Uterus (tissue), 4 donors: ENCODE measurements at places on chromosomes 13 and 19. TPM values are rescaled to one million over a fixed set of nuclear protein-coding genes. Genes with fewer than 3 reads are reported as not detected.

GRCh38 chr19:28022506-28022905 is 1190.4 kb downstream of the UQCRFS1 start:
- no peaks in the 10 kb centered on the region for H3K4me1 ChIP-seq
- no peaks in the 10 kb centered on the region for H3K36me3 ChIP-seq
- H3K27me3 ChIP-seq, result no peaks in the 10 kb centered on the region
- no peak overlapping the region for H3K4me3 ChIP-seq

- no peak overlapping the region for H3K27ac ChIP-seq
- no peak overlapping the region for H3K4me3 ChIP-seq
- DNase-seq, result no peak
- H3K36me3 ChIP-seq, result no peaks in the 10 kb centered on the region
These were observed 515.0 kb upstream of the KLHL1 start for GRCh38 chr13:70623239-70623638.

GRCh38 chr19:57034544-57034943 is 85.2 kb upstream of the USP29 start:
- H3K27me3 ChIP-seq, result no peaks in the 10 kb centered on the region
- H3K4me3 ChIP-seq, result no peak overlapping the region
- H3K36me3 ChIP-seq, result no peaks in the 10 kb centered on the region
- DNase-seq, result no peak

RASIP1 gene
- 105 TPM for total RNA-seq

CYP2S1 gene
- not detected for total RNA-seq

CACNA1A gene
- total RNA-seq, result 1.0 TPM

SIGLEC6 gene
- 0.29 TPM for total RNA-seq

DNA sequence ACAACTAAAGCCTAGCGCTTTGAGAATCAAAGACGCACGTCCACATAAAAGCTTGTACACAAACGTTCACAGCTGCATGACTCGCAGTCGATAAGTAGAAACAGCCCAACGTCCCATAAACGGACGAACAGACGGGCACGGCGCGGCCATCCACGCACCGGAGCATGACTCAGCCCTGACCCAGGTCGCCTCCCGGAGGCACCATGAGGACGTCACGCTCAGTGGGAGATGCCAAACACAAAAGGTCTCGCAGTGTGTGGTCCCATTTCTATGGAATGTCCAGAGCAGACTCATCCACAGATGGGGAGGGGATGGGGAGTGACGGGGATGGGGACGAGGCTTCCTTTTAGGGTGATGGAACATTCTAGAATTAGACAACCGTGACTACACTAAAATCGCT is 9.4 kb downstream of the POLRMT start:
- no peak for DNase-seq
- H3K36me3 ChIP-seq, result no peaks in the 10 kb centered on the region
- H3K4me3 ChIP-seq, result no peak overlapping the region
- H3K27ac ChIP-seq, result no peak overlapping the region
- no peaks in the 10 kb centered on the region for H3K27me3 ChIP-seq

SHANK1 gene
- total RNA-seq, result not detected

GRCh38 chr13:111929036-111929616 is 137.8 kb upstream of the SOX1 start:
- DNase-seq, result no peak
- H3K27me3 ChIP-seq, result no peaks in the 10 kb centered on the region
- no peaks in the 10 kb centered on the region for H3K4me1 ChIP-seq
- H3K27ac ChIP-seq, result no peak overlapping the region
- no peaks in the 10 kb centered on the region for H3K36me3 ChIP-seq
- H3K4me3 ChIP-seq, result no peak overlapping the region

CEACAM16 gene
- total RNA-seq, result not detected

CGB1 gene
- total RNA-seq, result not detected

DNA sequence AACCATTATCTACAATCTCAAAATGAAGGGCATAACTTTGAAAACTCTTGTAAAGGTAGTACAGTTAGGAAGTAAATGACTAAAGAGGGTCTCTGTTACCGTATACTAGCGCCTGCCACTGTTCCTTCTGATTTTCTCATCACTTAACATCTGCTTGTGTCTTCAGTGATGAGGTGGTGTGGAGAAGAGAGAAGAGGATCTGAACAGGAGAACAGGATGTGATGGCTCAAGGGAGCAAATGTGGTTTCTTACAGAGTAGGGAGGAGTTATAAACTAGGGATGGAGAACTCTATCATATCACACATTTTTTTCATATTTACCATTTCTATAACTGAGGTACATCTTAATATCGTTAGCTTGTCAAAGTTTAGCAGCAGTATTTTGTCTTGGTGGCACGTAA is 1.1 kb downstream of the KCTD4 start:
- no peaks in the 10 kb centered on the region for H3K36me3 ChIP-seq
- H3K4me1 ChIP-seq, result no peaks in the 10 kb centered on the region
- DNase-seq, result no peak
- H3K4me3 ChIP-seq, result no peak overlapping the region

ZNF460 gene
- 58.2 TPM for total RNA-seq

DNA sequence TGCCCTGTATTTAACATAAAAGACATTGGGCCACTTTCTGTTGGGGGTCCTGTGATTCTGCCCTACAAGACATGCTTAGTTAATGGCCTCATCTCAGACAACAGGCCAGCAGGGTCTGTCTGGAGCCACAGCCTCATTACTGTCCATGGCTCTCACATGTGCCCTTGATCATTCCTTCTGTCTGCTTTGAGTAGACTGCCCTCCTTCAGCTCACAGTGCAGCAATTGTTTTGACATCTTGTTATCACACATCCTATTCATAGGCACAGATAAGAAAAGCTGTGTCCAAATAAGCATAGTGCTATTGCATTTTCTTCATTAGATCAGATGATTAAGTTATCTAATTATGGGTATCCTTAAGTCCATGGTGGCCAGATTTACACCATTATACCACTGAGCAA is 127.9 kb downstream of the KCTD12 start:
- no peaks in the 10 kb centered on the region for H3K36me3 ChIP-seq
- H3K27ac ChIP-seq, result no peak overlapping the region
- H3K27me3 ChIP-seq, result no peaks in the 10 kb centered on the region

WDR87 gene
- not detected for total RNA-seq

DNA sequence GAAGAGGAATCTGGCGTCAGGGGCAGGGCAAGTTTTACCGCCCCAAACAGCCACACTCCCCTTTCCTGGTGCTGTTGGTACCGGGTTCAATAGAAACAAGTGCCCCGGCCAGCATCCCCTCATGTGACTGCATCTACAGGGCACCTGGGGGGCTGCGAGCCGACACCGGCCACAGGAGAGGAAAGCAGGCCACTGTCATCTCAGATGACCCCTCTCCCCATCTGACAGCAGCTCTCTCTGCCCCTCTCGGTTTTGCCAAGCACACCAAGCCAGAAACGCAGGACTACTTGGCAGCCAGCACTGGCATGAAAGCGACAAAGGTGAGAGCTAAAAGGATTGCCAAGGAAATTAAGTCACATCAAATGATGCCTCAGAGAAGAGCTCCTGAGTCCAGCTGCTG is 37.1 kb downstream of the MLLT1 start:
- no peak for DNase-seq
- H3K4me1 ChIP-seq, result peaks cover 14% of the 10 kb centered on the region

- H3K36me3 ChIP-seq, result no peaks in the 10 kb centered on the region
- H3K27ac ChIP-seq, result peak overlapping the region; percentile 72
- DNase-seq, result no peak
- no peaks in the 10 kb centered on the region for H3K27me3 ChIP-seq
- H3K4me3 ChIP-seq, result no peak overlapping the region
These were observed 118.0 kb upstream of the POSTN start for GRCh38 chr13:37716420-37717195.

COX6B1 gene
- 47.4 TPM for total RNA-seq

GRCh38 chr13:30520571-30520970 is 54.8 kb upstream of the HMGB1 start:
- H3K27me3 ChIP-seq, result no peaks in the 10 kb centered on the region
- no peak overlapping the region for H3K4me3 ChIP-seq
- no peak for DNase-seq

URAD gene
- not detected for total RNA-seq

CGB5 gene
- total RNA-seq, result not detected

- H3K36me3 ChIP-seq, result no peaks in the 10 kb centered on the region
- no peaks in the 10 kb centered on the region for H3K4me1 ChIP-seq
- H3K27ac ChIP-seq, result no peak overlapping the region
These were observed 646.0 kb upstream of the SLITRK6 start for GRCh38 chr13:86445206-86445605.

- no peak for DNase-seq
- H3K27me3 ChIP-seq, result no peaks in the 10 kb centered on the region
- H3K4me1 ChIP-seq, result no peaks in the 10 kb centered on the region
- H3K36me3 ChIP-seq, result no peaks in the 10 kb centered on the region
- no peak overlapping the region for H3K27ac ChIP-seq
- H3K4me3 ChIP-seq, result no peak overlapping the region
These were observed 2.1 kb upstream of the UTP14C start for GRCh38 chr13:52022356-52022755.

GRCh38 chr13:28318496-28318895 is 176.4 kb downstream of the FLT1 start:
- H3K4me3 ChIP-seq, result no peak overlapping the region
- no peaks in the 10 kb centered on the region for H3K36me3 ChIP-seq
- H3K27ac ChIP-seq, result no peak overlapping the region

DNA sequence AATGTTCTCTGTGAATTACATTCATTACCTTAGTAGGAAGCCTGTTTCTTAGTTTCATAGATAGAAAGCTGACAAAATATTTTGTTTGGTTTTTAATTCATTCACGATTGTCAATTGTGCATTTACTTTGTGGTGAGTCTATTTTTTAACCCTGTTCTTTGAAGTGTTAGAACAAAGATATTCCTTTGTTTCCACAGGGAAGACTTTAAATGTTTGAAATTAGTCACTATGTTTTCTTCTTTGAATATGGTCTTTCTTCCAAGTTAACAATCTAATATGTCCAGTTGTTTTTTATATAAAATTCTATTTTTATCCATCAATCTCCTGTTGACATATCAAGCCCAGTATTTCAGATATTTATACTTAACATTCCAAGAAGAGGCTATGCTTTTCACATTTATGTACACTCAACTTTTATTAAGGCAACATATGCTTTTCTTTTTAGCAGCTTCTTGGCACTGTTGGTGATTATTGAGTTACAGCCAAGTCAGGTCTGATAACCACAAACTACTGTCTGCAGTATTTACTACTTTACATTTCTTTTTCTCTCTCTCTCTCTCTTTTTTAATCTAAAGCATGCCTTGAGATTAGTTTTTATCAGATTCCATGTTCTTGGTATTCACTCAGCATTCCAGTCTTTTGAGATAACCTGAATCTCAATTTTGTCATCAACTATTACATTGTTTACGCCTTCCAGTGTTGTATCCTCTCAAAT is 812.8 kb upstream of the SLC10A2 start:
- H3K27me3 ChIP-seq, result no peaks in the 10 kb centered on the region
- no peak overlapping the region for H3K27ac ChIP-seq
- DNase-seq, result no peak
- H3K4me3 ChIP-seq, result no peak overlapping the region
- no peaks in the 10 kb centered on the region for H3K4me1 ChIP-seq

DNA sequence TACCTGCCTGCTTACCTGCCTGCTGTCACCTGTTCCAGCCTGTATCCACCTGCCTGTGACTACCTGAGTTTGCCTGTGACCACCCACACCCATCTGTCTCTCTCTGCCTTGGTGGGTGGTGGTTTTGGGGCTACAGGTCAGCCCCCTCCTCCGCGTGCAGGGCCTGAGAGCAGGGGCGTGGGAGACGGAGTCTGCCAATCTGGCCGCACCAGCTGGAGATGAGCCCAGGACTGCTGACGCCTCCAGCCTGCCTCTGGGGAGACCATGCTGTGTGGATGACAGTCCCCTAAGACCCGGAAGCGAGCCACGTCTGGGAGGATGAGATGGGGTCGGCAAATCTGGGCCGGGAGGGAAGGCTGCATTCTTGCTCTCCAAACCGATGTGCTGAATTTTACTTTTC is 15.9 kb upstream of the KCTD15 start:
- no peaks in the 10 kb centered on the region for H3K36me3 ChIP-seq
- no peaks in the 10 kb centered on the region for H3K27me3 ChIP-seq
- H3K4me3 ChIP-seq, result no peak overlapping the region

DNA sequence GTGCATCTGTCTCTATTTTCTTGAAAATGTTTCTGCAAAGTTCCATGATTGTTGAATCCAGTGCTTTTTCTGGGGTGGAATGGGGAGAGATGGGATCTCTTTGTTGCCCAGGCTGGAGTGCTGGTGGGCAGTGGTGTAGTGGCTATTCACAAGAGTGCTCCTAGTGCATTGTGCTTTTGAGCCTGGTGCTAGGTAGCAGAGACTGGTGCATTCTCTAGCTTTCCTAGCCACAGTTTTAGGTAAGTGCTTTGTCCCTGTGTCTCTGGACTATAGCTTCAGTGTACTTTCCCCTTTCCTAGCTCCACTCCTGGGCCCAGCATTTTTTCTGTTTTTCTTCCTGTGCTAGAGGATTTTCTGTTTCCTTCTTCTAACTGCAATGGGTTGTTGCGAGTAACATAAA is 825.6 kb downstream of the SLITRK6 start:
- no peaks in the 10 kb centered on the region for H3K4me1 ChIP-seq
- no peak overlapping the region for H3K4me3 ChIP-seq
- no peaks in the 10 kb centered on the region for H3K27me3 ChIP-seq
- no peak for DNase-seq

DNA sequence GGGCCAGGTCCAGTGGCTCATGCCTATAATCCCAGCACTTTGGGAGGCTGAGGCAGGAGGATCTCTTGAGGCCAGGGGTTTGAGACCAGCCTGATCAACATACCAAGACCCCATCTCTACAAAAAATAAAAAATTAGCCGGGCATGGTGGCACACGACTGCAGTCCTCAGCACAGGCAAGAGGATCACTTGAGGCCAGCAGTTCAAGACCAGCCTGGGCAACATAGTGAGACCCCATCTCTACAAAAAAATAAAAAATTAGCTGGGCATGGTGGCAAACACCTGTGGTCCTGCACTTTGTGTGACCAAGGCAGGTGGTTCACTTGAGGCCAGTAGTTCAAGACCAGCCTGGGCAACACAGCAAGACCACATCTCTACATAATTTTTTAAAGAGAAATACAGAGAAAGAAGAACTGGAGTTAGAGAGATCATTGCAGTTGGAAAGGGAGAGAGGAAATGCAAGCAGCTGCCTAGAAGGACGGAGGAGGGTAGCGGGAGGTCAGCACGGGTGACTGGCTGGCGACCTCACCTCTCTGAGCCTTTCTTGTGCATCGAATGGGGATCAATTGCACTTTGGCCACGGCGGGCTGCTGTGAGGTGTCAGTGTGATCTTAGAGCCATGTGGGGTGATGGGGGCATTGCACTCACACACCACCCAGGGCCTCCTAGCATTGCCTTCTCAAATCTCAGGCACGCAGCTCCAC is 13.9 kb downstream of the BCAM start:
- H3K4me1 ChIP-seq, result peaks cover 12% of the 10 kb centered on the region
- peak overlapping the region; percentile 61 for H3K27ac ChIP-seq
- no peak for DNase-seq
- no peaks in the 10 kb centered on the region for H3K27me3 ChIP-seq
- H3K36me3 ChIP-seq, result no peaks in the 10 kb centered on the region

PARP4 gene
- total RNA-seq, result 59.7 TPM

DNA sequence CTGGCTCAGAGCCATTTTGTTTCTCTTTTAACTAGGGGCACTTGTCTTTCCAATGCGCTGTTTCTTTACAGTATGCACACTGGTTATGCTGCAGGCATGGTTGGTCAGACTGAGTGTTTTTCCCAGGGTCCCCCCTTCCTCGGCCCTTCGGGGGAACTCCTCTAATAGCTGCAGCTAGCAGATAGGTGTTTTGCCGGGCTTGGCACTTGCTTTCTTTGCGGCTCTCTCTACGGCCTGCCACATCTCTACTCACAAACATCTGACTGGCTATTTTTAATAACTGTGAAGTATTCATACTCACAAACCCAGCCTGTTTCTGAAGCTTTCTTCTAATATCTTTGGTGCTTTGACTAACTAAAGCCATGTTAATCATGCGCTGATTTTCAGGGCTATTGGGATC is 89.4 kb downstream of the SLC25A15 start:
- DNase-seq, result no peak
- H3K27ac ChIP-seq, result no peak overlapping the region
- H3K4me3 ChIP-seq, result no peak overlapping the region
- H3K36me3 ChIP-seq, result no peaks in the 10 kb centered on the region
- H3K4me1 ChIP-seq, result no peaks in the 10 kb centered on the region
